Motor neuron (in vitro differentiated cells): ENCODE measurements at places on chromosomes 16 and 17. TPM values are rescaled to one million over a fixed set of nuclear protein-coding genes. Genes with fewer than 3 reads are reported as not detected.

KRTAP4-3 gene
- not detected in 2 replicates for total RNA-seq

KRT20 gene
- total RNA-seq: 0.09 TPM in 1 of 2 replicates, not detected in the other

KRTAP1-1 gene
- not detected in 2 replicates for total RNA-seq

TBC1D3C gene
- total RNA-seq: not detected in 2 replicates

TBX2 gene
- total RNA-seq: 0.86 and 1.8 TPM in 2 replicates

FOXN1 gene
- 0.30 and 0.73 TPM in 2 replicates for total RNA-seq

ACAP1 gene
- 10.3 and 11.2 TPM in 2 replicates for total RNA-seq

TBCD gene
- total RNA-seq: 50.9 and 51.9 TPM in 2 replicates

TERB1 gene
- total RNA-seq: not detected in 2 replicates

SLC9A5 gene
- total RNA-seq: 0.97 and 1.3 TPM in 2 replicates

NEUROD2 gene
- 0.14 and 0.17 TPM in 2 replicates for total RNA-seq

CD300LB gene
- total RNA-seq: 0.27 and 0.31 TPM in 2 replicates

SBK1 gene
- total RNA-seq: 0.36 and 1.2 TPM in 2 replicates

C17orf58 gene
- 13.3 and 13.4 TPM in 2 replicates for total RNA-seq

CD300C gene
- 0.28 and 0.34 TPM in 2 replicates for total RNA-seq

PER1 gene
- 15.4 and 20.4 TPM in 2 replicates for total RNA-seq

KCNJ18 gene
- 0.30 TPM in 1 of 2 replicates, not detected in the other for total RNA-seq

TEKT3 gene
- 0.54 and 0.55 TPM in 2 replicates for total RNA-seq

USP6 gene
- total RNA-seq: 0.25 and 0.32 TPM in 2 replicates

CCL1 gene
- total RNA-seq: not detected in 2 replicates

CSNK2A2 gene
- total RNA-seq: 32.4 and 35.6 TPM in 2 replicates

CDRT15 gene
- total RNA-seq: 1.2 TPM in 1 of 2 replicates, not detected in the other

PRSS27 gene
- 2.9 and 4.4 TPM in 2 replicates for total RNA-seq

KRT33B gene
- not detected in 2 replicates for total RNA-seq

HOXB9 gene
- total RNA-seq: 92.7 and 97.0 TPM in 2 replicates

CMTM2 gene
- not detected in 2 replicates for total RNA-seq

RAB11FIP4 gene
- total RNA-seq: 23.0 and 26.5 TPM in 2 replicates

TBC1D3H gene
- total RNA-seq: 0.87 and 1.7 TPM in 2 replicates

MAPT gene
- 159 and 161 TPM in 2 replicates for total RNA-seq

CEP95 gene
- 26.6 and 34.5 TPM in 2 replicates for total RNA-seq

CD300H gene
- total RNA-seq: not detected in 2 replicates

PPP1R27 gene
- total RNA-seq: 0.94 and 1.1 TPM in 2 replicates

TP53 gene
- total RNA-seq: 13.9 and 16.2 TPM in 2 replicates

TNP2 gene
- total RNA-seq: 0.54 and 1.5 TPM in 2 replicates

SPNS2 gene
- 5.3 and 7.7 TPM in 2 replicates for total RNA-seq

ACSM3 gene
- total RNA-seq: 2.5 and 6.5 TPM in 2 replicates

TBC1D3K gene
- not detected in 2 replicates for total RNA-seq

TMED6 gene
- total RNA-seq: 0.89 and 1.1 TPM in 2 replicates

UBE2O gene
- 24.3 and 28.2 TPM in 2 replicates for total RNA-seq

CNTROB gene
- 27.4 and 32.0 TPM in 2 replicates for total RNA-seq

TNRC6A gene
- 52.7 and 75.1 TPM in 2 replicates for total RNA-seq

KRT24 gene
- total RNA-seq: 0.17 TPM in 1 of 2 replicates, not detected in the other

RNPS1 gene
- total RNA-seq: 197 and 215 TPM in 2 replicates

FTSJ3 gene
- 41.5 and 46.0 TPM in 2 replicates for total RNA-seq

NLRC3 gene
- total RNA-seq: 1.1 and 1.8 TPM in 2 replicates

BCL6B gene
- 0.25 and 0.27 TPM in 2 replicates for total RNA-seq

SP6 gene
- 1.1 and 1.3 TPM in 2 replicates for total RNA-seq

GNGT2 gene
- not detected in 2 replicates for total RNA-seq

PDE6G gene
- total RNA-seq: not detected in 2 replicates

ABCA10 gene
- 9.1 and 14.6 TPM in 2 replicates for total RNA-seq

TBC1D28 gene
- total RNA-seq: 1.0 and 2.3 TPM in 2 replicates

KIF18B gene
- total RNA-seq: 0.20 and 0.43 TPM in 2 replicates

ST6GALNAC2 gene
- total RNA-seq: 17.9 and 22.2 TPM in 2 replicates
